Hematopoietic multipotent progenitor cell treated with erythropoietin and hydrocortisone succinate and interleukin-3 and kit ligand, for 4 days (in vitro differentiated cells): ENCODE measurements at places on chromosomes 16 and 17.

- no peak for DNase-seq
Observed at GRCh38 chr16:12775656-12776236, 27.9 kb downstream of the CPPED1 start.

DNA sequence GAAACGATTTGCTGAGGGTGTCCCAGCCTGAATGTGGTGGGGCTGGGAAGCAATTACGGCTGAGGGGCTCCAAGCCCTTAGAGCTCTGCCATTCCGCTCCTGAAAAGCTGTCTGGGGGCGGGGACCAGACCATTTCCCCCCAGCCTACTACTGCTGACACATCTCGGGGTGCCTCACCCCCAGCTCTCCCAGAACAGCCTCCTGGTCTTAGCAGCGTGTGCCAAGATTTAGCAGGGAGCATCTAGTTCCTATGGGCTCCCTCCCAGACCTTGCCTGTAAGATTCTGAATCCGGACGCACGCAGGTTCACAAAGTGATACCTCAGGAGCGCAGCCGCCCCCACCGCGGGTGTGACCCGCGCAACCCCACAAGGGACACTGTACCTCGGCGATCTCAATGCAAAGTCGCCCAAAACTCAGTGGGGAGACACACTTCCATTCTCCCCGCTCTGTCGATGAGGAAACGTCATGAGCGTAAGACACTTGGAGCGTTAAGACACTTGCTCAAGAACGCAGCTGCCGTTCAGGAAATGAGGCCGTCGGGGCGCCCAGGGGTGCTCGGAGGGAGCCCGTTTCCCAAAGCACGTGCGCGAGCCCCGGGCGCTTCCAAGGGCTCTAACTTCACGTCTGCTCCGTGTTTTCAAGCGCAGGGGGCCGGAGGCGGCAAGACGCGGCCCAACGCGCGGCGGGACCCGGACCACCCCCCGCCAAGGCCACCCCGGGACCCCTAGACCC is 629 bp downstream of the GEMIN4 start:
- DNase-seq = peak; percentile 78

- DNase-seq = no peak
Observed at GRCh38 chr16:1108299-1109252, 12.5 kb upstream of the C1QTNF8 start.

DNA sequence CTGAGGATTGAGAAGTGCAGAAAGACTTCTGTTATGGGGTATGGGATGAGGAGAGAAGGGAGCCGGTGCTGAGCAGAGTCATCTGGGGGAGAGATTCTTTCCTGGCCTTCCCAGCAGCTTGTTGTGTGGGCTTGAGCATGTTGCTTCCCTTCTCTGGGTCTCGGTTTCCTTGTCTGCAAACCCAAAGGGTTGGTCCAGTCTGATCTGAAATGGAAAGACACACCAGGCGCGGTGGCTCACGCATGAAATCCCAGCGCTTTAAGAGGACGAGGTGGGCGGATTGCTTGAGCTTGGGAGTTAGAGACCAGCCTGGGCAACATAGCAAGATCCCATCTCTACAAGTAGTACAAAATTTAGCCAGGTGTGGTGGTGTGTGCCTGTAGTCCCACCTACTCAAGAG is 6.0 kb downstream of the SOCS3 start:
- no peak for DNase-seq
